ENCODE measurements at places on chromosomes 7 and 10.

GRCh38 chr7:50367570-50367969 lies 63.1 kb downstream of the IKZF1 start:
- DNase-seq, result no peak

- peak; percentile 90 for DNase-seq
These were observed 59.8 kb downstream of the COA1 start for GRCh38 chr7:43669286-43670081.

- DNase-seq, result no peak
These were observed 11.9 kb downstream of the RAB11FIP2 start for GRCh38 chr10:118034791-118035261.

DNA sequence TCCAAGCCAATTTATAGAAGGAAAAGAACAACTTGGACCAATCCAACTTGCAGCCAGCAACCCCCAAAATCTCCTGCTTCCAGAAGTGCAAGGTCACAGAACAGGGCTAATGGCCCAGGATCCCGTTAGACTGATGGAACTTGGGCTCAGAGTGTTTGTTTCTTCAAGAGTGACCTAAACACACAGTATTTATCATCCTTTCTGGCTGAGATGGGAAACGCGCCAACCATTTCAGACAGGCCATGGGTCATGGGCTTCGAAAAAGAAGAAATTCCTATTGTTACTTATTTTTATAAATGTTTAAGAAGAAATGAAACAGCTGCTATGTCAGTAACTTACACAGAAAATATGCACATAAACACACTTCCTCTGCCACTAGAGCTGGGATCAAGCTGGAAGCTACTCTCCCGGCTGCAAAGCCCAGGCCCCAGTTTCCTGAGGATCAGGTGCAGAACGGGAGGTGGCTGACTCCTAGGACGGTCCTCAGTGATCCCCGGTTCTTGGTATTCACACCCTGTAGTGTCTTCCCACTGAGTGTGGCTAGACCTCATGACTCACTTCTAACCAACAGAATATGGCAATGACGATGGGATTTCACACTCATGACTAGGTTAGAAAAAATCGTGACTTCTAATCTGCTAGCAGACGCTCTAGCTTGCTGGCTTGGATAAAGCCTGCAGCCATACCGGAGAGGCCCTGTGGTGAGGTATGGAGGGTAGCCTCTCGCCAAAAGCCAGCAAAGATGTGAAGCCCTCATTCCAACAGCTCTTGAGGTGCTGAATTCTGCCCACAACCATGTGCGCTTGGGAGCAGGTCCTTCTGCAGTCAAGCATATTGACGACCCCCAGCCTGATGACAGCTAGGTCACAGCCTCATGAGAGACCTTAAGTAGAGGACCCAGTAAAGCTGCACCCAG lies 60.2 kb downstream of the CHST15 start:
- no peak for DNase-seq

DNA sequence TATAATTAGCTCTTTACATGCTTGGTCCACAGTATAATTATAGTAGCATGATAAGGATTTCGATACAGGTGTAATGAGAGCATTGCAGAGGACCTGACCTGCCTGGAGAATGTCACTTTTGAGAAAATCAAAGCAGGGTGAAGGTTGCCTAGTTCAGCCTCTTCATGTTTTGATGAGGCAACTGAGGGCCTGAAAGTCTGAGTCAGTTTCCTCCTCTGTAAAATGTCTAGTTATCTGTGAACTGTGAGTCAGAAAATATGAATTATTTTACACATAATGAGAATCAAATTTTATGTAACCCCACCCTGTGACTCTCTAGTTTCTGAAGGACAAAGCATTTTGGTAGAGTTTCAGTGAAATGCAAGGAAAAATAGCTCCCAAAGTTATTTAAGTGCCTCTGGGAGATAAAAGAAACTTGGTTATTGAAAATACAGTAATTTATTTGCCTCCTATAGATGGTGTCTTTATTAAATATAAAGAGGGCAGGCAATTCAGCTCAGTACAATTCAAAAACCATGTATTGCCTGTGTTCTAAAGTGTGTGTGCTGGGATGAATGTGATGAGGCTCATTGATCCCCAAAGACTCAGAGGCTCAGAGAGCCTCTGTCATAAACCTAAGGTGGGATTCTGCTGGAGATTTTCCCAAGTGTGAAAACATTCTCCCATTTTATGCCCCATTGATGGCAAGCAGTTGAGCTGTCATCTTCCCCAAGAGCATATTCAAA lies 37.3 kb upstream of the SAMD9L start:
- no peak for DNase-seq

GRCh38 chr10:61061923-61062504 lies 118.0 kb upstream of the RHOBTB1 start:
- no peak for DNase-seq

- DNase-seq, result no peak
These were observed 36.8 kb downstream of the CHST3 start for GRCh38 chr10:72001033-72001395.

DNA sequence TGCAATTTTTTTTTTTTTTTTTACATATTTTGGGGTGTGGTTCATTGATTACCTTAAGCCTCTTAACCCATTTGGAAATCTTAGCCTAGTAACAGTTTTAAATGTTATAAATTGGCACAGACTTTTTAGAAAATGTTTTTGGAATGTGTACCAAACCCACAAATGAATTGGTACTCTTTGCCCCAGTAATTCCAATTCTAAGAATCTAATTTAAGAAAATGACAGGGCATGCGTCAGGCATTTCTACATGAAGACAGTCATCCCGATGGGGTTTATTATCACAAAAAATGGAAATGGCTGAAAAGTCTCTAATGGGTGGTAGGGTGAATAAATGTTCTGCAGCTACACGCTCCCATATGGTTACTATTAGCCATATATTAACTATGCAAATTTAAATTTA lies 54.9 kb downstream of the ITIH5 start:
- DNase-seq, result no peak

DNA sequence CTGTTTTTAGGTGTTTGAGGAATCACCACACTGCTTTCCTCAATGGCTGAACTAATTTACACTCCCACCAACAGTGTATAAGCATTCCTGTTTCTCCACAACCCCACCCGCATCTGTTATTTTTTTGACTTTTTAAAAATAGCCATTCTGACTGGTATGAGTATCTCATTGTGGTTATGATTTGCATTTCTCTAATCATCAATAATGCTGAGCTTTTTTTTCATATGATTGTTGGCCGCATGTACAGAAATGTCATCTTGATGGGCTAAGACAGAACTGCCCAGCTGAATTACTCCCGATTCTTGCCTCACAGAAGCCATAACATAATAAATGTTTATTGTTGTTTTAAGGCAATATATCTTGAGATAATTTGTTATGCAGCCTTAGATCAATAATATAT lies 93.1 kb upstream of the DKK1 start:
- DNase-seq, result no peak
